Mucosa of descending colon (tissue), 3 donors: ENCODE measurements at places on chromosomes 13 and 19. TPM values are rescaled to one million over a fixed set of nuclear protein-coding genes. Genes with fewer than 3 reads are reported as not detected.

- DNase-seq, result peak; percentile 88
Observed at GRCh38 chr19:23415561-23416191, 20.4 kb upstream of the ZNF91 start.

The PCCA gene
- 98.6 TPM for total RNA-seq

- DNase-seq, result no peak
Observed at GRCh38 chr19:41395355-41395754, 1.8 kb downstream of the EXOSC5 start.

GRCh38 chr13:20684546-20684945 is 19.0 kb upstream of the IL17D start:
- DNase-seq, result no peak

- DNase-seq, result no peak
Observed at GRCh38 chr13:33554919-33555791, 262.8 kb upstream of the RFC3 start.

The SYNGR4 gene
- 0.41 TPM for total RNA-seq

DNA sequence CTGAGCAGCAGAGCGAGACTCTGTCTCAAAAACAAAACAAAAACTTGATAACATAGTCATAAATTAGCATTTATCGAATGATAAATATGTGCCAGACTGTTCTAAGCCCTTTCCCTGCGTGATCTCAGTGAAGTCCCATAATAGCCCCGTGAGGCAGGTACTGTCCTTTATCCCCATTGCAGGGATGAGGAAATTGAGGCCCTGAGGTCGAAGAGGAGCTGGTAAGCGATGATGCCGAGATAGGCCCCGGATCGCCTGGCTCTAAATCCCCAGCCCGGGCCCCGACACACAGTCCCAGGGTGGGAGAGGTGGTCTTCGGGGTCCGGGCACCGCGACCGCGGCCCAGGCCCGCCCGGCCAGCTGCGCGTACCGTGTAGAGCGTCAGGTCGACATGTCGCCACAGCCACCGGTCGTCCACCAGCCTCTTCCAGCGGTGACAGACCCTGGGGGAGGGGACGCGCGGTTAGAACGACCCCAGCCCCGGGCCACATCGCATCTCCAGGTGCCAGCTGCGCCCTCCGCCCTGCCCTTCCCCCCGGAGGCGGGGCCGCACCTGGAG is 625 bp downstream of the FBXL12 start:
- no peak for DNase-seq

DNA sequence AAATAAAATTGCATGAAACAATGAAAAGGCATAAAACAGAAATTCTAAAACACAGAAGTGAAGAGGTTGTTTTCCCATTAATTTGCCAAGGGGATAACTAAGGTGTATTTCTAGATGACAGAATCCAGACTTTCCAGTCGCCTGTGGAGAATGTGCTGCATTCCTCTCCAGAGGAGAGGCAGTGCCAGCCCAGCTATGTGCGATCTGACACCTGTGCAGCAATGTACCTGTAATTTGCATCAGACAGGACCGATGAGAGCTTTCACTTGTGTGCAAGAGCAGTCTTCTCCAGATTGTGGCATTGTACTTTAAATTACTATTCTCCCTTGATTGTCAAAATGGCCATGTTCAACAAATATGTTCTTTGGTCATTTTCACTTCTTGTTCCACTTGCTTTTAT is 1037.9 kb downstream of the EFNB2 start:
- no peak for DNase-seq

DNA sequence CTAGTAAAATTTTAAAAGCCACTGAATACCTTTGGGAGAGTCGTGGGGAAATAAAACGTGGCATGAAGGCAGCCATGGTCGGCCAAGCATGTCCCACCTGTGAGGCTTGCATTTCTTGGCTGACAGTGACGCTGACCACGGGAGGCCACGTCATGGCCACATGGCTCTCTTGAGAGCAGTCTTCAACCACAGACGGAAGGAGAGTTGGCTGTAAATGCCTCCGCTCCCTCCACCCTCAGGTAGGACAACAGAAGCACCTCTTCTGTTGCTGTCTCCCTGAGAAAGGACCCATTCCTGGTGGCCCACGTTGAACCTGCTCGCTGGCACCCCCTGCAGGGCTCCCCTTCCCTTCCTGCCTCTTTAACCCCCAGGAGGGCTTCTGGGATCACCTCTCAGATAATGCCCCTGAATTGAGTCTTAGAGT is 10.6 kb upstream of the LRRC25 start:
- peak; percentile 83 for DNase-seq

- DNase-seq, result no peak
Observed at GRCh38 chr19:29752450-29753025, 37.5 kb upstream of the C19orf12 start.

DNA sequence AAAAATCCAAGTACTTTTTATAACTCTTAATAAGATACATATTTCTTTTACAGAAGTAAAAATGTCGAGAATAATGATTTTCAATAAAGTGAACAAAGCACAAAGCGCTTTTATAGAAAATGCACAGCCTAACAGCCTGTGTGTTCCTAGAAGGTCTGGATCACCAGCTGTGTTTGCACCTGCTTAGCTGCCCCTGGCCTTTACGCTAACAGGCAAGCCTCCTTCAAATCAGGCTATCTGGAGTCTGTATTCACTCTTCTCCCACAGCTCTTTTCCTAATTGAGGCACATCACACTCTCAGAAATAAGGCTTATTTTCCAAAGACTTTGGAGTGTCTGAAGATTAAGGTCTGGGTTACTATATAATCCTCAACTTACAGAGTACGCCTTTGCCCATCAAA is 183.1 kb downstream of the LHFPL6 start:
- no peak for DNase-seq

DNA sequence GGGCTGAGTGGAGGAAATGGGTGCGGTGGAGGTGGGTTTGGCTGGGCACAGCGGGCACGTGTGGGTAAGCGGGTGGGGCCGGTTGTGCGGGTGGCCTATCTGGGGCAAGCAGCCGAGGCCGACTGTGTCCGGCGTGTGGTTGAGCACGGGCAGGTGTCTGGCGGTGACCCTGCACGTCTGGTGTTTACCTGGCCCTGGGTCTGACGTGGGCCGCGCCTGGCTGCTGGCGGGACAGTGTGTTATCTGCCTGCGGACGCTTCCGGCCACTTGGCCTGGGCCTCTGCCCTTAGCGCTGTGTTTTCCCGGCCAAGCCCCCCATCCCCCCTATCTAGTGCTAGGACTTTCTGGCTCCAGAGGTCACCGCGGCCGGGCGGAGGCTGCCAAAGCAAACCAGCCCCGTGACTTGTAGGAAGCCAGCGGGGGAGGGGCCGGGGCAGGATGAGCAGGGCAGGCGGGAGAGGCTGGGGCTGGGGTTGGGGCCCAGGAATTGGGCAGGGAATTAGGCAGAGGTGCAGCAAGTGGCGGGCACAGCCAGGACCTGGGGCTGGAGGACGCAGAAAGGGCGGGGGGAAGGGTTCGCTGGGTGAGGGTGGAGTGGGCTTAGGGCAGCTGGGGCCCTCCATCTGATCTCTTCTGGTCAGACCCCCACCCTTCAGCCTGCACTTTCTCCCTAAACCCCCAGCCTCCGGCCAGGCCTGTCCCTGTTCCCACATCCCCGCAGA is 534 bp upstream of the HPN start:
- peak; percentile 78 for DNase-seq

DNA sequence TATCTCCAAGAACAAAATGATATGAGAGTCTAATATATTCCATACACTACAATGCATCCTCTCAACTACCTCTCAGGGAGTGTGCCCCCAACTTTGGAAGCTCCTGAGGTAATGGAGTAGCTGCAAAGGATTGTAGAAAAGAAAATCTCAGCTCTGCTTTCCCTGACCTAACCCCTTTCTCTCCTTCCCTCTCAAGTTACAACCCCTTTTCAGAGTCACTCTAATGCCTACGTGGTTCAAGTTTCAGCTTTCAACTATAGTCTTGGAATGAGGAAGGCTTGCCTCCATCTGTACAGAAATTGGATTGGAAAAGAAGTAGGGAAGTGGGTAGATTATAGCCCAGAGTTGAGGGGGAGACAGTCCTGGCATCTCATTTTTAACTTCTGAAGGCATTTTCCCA is 256.0 kb downstream of the PCDH9 start:
- no peak for DNase-seq
